ENCODE measurements at places on chromosomes 13 and 19.

DNA sequence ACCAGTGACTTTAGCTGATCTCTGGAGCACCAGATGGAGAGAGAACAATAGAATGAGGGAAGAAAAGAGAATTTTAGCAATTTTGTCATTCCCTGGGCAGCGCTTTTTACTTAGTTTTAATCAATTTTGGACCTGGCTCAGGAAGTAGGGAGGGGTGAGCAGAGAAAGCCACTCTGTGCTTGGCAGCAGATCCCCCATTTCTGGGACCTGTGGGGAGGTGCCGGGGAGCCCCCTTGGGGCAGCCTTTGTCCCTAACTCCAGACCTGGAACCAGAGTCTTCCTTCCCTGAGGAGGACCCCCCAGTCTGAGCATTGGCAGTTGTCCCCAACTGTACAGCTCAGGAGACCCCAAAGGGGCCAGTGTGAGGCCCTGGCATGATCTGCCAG is 10.5 kb downstream of the LYL1 start:
- DNase-seq = no peak

- no peak for DNase-seq
Measured at GRCh38 chr13:60696602-60697001, 299.6 kb downstream of the TDRD3 start.

GRCh38 chr13:21668732-21669275 is 2.1 kb upstream of the FGF9 start:
- DNase-seq = no peak

- DNase-seq = no peak
Measured at GRCh38 chr13:66365101-66365500, 865.0 kb downstream of the PCDH9 start.

DNA sequence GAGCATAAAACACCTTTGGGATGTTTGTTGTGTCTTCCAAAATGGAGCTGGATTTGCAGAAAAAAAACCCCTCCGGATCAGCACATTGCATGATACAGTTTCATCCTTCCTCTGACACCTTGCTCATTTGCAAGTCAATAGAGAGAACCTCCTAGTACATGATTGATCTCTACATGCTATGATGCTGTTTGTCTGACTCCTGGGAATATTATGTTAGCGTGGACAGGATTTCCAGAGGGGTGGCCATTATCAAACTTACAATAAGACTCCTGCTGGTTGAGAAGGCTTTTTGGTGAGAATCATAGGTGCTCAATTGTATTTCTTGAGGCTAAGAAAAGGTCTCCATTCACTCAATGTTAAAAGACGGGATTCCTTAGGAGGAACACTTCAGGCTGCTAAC is 75.9 kb upstream of the SCEL start:
- DNase-seq = no peak

DNA sequence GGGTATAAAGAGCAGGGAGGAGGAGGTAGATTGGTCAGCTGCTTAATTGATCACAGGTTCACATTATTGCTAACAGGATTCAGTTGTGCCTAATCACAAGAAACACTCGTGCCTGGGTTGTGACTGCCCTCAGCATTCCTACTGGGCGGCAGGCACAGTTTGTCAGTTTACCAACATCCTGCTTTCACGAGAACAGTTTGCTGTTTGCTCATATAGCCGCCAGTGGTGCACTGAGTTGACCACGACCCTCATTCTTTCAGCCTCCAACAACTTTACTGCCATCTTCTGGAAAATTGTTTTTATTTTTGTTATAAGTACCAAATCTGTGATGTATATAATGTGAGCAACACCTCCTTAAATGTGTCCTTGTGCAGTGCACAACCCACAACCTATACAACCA is 16.2 kb upstream of the IFT88 start:
- no peak for DNase-seq

DNA sequence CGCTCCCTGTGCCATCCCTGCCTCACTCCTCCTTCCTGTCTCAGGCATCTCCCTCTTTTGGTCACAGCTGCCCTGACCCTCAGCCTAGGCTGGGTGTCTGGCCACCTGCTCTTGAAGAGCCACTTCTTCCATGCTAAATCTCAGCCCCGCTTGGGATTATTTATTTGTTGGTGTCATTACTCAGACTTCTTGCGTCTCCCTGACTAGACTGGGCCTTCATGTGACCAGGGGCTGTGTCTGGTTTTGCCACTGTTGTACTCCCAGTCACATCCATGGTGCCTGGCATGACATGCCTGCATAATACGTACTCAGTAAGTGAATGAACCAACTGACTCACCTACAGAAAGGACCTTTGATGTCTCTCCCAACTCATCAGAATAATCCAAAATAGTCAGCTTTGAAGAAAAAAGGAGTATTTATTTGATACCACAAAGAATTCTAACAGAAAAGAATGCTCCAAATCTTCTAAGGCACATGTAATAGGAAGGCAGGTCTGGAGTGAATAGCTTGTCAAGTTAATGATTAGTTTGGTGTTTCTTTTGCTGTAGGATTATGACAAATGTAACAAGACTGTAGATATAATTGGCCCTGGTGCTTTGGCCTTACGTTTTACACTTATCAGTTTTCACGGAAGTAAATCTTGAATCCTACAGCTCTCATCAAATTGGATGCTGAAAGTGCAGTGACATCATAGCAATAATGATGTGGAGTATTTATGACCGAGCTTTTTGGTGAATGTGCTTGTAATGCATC is 84.0 kb downstream of the ALOX5AP start:
- DNase-seq = no peak

DNA sequence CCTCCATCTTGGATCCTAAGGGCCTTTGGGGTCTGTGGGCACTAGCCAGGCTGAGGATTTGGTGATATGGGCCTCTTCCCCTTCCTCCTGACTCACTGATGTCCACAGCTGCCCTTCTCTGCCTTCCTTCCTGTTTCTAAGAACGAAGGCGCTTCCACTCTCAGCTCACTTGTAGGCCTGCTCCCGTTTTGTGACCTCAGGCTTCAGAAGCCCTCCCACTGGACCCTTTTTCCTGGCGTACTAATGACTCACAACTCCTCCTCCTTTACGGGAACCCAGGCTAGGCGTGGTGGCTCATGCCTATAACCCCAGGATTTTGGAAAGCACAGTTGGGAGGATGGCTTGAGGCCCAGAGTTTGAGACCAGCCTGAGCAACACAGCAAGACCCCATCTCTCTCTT is 55.6 kb downstream of the TMED1 start:
- no peak for DNase-seq

DNA sequence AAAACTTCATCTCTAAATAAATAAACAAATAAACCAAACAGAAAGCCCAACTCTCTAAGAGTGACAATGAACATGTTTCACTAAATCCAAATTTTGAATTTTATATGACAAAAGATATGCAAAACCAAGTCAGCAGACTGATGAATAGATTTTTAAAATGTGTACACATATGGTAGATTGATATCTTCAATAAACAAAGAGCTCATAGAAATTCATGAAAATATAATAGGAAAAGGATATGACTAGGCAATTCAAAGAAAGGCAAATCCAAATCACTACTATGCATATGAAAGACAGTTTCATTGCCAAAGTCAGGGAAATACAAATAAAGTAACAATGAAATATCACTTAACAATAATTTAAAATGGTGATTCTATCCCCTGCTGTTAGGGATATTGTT is 63.7 kb upstream of the NBEA start:
- no peak for DNase-seq

DNA sequence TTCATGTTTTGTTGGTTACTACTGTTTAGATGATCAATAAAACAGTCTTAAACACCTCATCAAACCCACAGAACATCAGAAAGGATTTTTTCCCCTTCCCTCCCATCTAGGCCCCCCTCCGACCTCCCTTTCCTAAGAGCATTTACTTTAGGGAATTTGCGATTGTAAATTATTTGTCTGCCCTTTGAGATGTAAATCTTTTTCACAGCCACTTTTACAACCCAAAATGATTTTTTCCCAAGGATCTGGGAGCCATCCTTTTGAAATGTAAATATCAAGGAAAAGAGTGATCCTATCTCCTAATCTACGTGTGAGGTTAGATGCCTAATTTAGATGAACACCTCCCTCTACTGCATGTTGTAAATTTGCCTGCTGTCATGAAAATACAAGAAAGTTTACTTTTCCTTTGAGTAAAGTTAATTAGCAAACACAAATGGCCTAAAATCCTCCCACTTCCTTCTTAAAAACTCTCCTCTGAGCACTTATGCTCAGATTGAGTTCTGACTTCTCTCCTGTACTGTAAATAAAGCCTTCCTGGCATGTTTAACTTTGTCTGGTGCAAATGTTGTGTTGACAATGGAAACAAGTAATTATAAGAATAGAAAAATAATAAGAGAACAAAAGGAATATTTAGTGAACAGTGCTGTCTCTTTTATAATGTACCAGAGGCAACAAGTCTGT is 1646.9 kb upstream of the SPRY2 start:
- DNase-seq = no peak

DNA sequence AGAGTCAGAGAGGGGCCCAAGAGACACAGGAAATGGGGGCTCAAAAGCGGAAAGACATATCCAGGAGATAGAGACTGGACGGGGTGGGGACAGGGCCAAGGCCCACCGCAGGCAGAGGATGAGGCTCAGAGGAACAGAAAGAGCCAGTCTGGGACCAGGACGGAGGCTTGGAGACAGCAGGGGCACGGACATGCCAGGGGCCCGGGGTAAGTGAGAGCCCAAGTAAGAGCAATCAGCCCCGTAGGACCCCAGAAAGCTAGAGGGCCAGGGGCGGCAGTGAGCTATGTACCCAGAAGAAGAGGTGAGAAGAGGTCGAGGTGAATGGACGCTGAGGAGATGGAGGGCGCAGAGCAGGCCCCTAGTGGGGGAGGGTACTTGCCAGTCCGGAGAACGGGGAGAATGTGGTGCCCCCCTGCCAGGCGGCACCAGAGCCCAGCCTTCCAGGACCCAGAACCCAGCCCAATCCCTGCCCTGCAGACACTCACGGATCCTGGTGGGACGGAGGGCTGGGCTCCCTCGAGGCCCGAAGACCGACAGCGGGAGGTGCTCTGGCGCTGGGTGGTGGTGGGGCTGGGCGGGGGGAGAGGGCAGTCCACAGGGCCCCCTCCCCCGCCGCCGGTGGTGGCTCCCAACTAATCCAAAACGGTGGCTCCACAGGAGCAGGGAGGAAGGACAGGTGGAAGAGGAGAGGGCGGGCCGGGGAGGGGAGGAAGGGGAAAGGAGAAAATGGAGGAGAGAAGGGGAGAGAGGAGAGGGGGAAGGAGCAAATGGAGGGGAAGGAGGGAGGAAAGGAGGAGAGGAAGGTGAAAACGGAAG is 1.0 kb downstream of the GRIK5 start:
- DNase-seq = no peak

DNA sequence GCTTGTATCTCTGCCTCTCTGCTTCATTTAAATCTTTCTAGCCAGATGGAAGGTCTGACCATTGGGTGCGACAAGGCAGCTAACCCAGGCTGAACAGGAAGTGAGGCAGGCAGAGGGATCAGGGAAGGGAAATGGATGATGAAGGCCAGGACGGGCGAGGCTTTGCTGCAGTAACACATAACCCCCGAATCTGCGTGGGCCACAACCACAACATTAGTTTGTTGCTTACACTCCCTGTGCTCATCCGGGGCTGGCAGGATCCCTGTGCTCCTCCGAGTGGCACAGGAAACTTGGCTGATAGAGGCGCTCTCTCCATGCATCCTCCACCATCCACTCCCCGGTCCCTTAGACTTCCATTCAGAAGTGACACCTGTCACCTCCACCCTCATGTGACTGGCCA is 1.1 kb upstream of the FLT3LG start:
- no peak for DNase-seq

- no peak for DNase-seq
Measured at GRCh38 chr13:52837850-52838249, 10.6 kb downstream of the PCDH8 start.

DNA sequence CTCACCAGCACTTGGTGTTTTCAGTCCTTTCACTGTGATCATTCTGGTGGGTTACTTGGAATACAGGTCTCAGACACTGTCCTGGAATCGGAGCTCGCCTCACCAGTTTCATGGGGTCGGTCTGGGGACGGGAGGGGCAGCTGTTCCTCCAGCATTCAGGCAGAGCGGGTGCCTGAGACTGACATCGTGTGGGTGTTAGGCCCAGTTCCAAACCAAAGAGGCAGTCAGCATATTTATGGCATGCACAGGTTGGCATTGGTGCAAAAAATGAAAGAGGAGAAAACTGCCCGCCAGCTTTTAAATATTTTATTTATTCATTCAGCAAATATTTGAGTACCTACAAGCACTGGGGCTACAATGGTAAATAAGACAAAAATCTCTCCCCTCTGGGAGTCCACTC is 20.1 kb downstream of the PLEKHF1 start:
- DNase-seq = no peak

- DNase-seq = no peak
Measured at GRCh38 chr13:80348314-80348713, 7.4 kb upstream of the SPRY2 start.

GRCh38 chr13:98570929-98571372 is 6.0 kb downstream of the STK24 start:
- no peak for DNase-seq

DNA sequence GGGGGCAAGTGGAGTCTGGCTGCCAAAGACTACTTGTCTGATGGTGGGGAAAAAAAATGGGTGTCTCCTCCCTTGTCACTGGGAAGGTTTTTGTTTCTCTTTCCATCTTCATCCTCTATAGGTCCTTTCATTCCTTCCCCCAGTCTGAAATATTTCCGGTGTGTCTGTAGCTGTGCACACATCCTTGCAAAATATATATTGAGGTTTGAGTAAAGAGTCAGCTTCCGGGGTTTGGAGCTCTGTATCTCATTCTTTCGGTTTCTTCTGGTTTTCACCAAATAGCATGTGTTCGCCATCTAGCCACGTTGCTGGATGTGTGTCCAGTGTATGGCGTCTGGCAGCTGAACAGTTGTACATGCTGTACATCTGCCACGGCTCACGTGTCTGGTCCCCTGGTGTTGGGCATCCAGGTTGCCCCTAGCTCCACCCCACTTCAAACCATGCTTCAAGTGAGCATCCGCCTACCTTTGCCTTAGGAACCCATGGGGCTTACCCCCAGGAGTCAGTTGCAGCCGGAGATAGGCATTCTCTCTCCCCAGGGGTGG is 142.2 kb downstream of the SIPA1L3 start:
- peak; percentile 7 for DNase-seq

GRCh38 chr13:112791663-112792440 is 102.0 kb downstream of the ATP11A start:
- DNase-seq = no peak

GRCh38 chr19:41263042-41263849 is 926 bp upstream of the HNRNPUL1 start:
- DNase-seq = peak; percentile 42

- DNase-seq = no peak
Measured at GRCh38 chr19:57443121-57443696, 8.1 kb downstream of the ZNF749 start.

GRCh38 chr13:100203696-100204367 is 114.9 kb downstream of the PCCA start:
- DNase-seq = no peak

GRCh38 chr19:33734913-33735312 is 61.8 kb upstream of the KCTD15 start:
- no peak for DNase-seq

Measured in stimulated activated CD8-positive, alpha-beta memory T cell treated with anti-CD3 and anti-CD28 coated beads, Interleukin-2, amount 100 ng/mL, for 1 hour (primary cell).